ENCODE measurements at places on chromosomes 5 and 9.

GRCh38 chr9:20353931-20354652 is 268.2 kb downstream of the MLLT3 start:
- no peak for DNase-seq

DNA sequence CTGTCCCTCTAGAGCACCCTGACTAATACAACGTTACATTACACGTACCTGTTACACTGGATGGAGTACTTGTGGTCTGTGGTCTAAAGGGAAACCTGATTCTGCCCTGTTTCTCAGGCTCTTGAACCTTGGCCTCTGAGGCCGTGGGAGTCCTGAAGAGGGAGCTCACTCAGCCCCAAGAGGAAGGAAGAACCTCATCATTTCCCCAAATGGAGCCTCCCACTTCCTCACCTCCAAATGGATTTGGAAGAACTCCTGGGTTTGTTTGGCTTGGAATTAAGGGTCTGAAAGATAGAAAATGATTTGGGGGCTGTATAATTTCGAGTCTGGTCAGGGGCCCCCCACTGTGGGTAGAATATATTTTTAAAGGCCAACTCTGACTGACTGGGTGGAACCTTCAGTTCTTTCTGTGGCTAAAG is 200.2 kb downstream of the SEMA6A start:
- DNase-seq = no peak

GRCh38 chr5:173198049-173198448 is 37.0 kb downstream of the NKX2-5 start:
- DNase-seq = no peak

GRCh38 chr9:116250891-116251290 is 97.3 kb downstream of the PAPPA start:
- no peak for DNase-seq

DNA sequence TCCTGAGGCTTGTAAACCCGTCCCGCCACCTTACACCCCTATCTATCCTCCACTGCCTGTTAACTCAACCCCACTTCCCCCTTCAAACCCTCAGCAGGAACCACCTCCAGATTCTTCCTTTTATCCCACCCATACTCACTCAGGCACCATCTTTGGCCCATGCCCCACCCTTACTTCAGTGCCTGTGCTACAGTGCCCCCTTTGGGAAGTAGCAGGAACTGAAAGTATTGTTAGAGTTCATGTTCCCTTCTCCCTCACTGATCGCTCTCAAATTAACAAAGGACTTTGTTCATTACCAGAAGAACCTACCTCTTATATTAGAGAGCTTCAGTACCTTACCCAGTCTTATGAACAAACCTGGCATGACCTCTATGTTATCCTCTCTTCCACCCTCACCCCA is 92.2 kb upstream of the MOCS2 start:
- no peak for DNase-seq

DNA sequence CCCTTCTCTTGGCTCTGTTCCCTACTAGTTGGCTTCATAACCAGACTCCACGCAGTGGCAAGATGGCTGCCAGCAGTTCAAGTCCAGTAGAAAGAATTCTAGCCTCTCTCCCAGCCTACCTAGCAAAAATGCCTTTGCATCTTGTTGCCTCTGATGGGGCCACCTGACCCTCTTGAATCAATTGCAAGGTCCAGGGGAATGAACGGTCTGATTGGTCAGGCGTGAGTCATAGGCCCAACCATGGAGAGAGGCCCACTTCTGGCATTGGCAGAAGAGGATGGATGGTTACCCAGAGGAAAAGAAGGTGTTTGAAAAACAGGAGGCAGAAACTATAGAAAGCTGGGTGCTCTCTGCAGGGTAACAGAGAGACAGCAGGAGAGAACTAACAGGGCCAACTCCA is 622.6 kb downstream of the CCDC171 start:
- DNase-seq = no peak

GRCh38 chr9:37283730-37284325 is 138.7 kb upstream of the GRHPR start:
- no peak for DNase-seq

DNA sequence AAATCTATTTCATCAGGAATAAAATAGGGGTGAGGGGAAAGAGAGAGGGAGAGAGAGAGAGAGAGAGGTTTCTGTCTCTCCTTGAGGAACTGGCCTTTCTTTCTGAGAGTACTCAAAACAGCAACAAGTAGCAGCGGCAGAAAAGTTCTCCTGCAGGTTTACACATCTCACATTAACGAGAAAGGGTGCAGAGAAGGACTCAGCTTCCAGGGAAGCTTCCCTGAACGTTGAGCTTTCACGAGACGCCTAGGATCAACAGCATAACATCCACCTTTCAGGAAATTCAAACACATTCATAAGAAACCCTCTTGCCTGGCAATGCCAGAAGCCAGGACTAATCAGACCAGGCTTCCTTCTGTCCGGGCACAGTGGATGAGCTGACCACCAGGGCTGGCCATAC is 162.9 kb downstream of the ZDHHC21 start:
- DNase-seq = no peak

DNA sequence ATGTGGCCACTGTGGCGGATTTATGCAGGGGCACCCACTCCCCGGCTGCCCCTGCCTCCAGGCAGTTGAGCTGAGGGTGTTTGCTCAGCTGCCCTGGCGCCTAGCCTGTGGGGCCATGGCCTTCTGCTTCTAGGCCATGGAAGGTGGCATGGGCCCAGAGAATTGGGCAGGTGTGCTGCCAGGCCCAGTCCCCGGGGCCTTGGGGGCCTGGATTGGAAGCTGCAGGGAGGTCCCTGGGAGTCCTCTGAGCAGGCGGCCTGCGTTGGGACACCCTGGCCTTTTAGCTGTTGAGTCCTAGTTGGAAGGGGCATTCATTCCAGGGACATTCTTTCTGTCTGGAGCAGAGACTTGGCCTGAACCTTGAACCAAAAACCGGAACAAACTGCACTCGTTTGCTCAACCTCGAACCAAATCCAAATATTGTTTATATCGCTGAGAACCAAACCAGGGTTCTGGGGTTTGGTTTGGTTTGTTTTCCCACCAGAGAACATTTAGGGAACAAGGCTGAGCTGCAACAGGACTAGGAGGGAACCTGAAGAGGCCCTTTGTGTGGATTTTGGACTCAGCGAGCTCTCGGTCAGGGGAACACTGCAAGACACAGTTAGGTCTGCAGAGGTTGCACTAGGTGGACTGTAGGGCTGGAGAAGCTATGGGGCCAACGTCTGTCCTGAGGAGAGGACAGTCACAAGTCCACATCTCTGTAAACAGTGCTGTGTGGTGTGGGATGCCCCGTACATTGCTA is 116.8 kb downstream of the BOD1 start:
- no peak for DNase-seq

DNA sequence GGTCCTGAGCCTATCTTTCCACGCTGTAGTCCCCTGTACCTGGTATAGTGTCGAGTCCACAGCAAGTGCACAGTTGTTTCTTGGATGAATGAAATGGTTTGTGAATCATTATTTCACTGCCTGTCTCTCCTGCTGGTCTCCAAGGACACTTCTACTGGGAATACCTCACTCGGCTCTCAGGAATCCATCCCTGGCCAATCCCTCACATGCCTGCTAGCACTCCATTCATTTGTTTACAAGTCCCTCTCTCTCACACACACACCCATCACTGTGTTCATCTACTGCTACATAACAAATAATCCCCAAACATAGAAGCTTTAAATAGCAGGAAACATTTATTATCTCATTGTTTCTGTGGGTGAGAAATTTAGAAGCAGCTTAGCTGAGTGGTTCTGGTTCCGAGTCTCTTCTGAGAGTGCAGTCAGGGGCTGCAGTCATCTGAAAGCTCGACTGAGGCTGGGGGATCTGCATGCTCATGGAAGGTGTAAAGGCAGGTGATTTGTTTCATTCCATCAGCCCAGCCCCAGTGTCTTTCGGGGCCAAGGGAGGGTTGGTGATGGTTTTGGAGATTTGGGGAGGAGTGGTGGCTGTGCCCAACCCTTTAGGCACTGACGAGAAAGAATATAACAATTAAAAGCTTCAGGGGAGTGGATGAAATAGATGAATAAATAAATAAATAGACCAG is 132.7 kb upstream of the IER5L start:
- DNase-seq = no peak

- no peak for DNase-seq
Observed at GRCh38 chr5:39057734-39058133, 16.5 kb downstream of the RICTOR start.

- DNase-seq = no peak
Observed at GRCh38 chr9:36739373-36740116, 166.8 kb downstream of the MELK start.

GRCh38 chr5:50984640-50985039 is 318.2 kb downstream of the PARP8 start:
- DNase-seq = no peak

DNA sequence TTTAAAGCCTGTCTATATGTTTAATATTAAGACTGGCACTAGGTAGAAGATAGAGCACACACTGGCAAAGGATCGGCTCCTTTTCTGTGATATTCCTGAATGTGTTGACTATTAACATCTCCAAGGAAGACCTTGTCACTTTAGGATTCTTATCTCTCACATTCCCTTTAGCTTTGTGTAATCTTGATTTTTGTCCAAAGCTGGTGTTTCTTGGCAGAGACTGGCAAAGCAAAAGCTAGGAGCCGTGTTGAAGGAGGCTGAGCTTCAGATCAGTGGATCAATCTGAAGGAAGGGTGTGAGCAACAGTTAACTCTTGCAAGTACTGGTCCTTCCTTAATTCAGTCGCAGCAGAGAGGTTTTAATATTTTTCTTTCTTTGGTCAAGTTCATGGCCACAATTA is 830.4 kb upstream of the ZNF608 start:
- no peak for DNase-seq

DNA sequence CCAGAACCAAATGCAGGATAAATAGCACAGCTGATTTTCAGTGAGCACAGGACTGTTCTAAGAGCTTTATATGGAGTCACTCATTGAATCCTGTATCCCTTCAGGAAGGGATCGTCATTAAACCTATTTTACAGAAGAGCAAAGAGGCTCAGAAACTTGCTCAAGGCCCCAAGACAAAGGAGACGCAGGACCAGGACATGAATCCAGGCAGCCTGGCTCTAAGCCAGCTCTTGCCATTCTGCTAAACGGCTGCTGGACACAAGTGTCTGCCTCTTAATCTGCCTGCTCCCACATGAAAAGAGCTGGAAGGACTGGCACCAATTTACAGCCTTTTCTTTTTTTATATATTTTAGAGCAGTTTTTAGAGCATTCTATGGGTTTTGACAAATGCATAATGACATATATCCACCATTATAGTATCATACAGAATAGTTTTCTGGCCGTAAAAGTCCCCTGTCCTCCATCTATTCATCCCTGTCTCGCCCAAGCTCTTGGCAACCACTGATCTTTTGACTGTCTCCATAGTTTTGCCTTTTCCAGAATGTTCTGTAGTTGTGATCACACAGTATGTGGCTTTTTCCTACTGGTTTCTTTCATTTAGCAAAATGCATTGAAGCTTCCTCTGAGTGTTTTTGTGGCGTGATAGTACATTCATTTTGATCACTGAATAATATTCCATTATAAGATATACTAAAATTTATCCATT is 37.5 kb downstream of the RETREG1 start:
- DNase-seq = no peak

GRCh38 chr5:102758576-102758975 is 3.5 kb downstream of the PAM start:
- DNase-seq = no peak

DNA sequence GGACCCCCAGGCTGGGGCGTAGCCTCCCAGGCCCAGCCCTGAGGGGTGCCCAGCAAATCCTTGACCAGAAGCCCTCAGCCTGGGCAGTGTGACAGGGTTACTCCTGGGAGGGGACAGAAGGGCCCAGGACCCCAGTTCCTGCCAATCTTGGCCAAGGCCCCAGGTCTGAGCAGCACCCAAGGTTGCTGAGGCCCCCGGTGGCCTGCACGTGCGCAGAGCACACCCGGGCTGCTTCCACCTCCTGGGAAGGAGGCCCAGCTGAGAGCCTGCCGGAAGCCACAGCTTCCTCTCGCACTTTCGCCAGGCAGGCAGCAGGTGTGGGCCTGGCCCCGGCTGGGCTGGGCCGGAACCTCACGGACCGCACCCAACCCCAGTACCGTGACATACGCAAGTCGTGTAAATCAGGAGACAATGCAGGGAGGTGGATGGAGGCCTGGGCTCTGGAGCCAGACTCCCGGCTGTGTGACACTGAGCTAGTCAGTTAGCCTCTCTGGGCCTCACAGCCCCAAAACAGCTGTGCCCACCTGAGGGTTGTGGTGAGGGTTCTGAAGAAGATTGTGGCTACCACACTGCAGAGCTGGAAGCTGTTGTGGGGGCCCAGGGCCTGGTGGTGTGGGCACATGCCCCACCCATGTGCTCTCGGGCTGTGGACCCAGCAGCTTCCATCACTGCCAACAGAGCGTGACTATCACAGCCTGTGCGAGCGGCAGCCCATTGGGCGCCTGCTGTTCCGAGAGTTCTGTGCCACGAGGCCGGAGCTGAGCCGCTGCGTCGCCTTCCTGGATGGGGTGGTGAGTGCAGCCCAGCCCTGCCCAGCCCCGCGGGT is 5.1 kb downstream of the GRK6 start:
- DNase-seq = no peak

- no peak for DNase-seq
Observed at GRCh38 chr9:98602839-98603500, 105.8 kb downstream of the GABBR2 start.

DNA sequence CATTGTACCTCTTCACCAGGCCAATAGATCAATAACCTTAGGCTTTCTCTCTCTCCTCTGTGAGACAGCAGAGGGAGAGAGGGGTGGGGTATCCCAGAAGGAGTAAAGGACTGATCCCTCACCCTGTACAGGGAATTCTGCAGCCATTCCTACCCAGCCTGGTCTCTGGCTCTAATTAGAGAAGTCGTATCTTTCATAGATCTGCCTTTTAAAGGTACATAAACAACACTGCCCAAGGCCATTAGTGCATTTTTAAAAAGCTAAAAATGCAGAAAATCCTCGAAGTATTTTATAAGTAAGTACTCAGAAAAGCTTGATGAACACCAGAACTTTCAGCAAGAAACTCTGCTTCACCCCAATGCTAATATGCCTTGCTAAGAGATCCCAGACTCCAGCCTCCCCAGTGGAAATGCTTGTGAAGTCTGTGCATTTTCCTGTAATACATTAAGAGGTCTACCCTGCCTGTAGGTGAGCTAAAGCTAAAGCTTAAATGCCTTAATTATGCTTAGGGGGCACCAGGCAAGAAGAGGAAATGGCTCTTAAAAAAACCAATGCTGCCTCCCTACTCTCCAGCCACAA is 200.0 kb upstream of the ANKRD55 start:
- DNase-seq = no peak

- no peak for DNase-seq
Observed at GRCh38 chr5:151224372-151224771, 480 bp upstream of the CCDC69 start.

- no peak for DNase-seq
Observed at GRCh38 chr9:17730899-17731298, 152.0 kb downstream of the SH3GL2 start.

Measured in stimulated activated CD4-positive, alpha-beta T cell treated with anti-CD3 and anti-CD28 coated beads, TNF-alpha, amount 100 ng/mL, for 1 hour (primary cell).